Activated CD4-positive, alpha-beta T cell treated with anti-CD3 and anti-CD28 coated beads, Interleukin-2, Interleukin-6, amounts not matched to agents 100 ng/mL and 50 ng/mL, durations not matched to agents 16 hours and 8 hours (primary cell): ENCODE measurements at places on chromosomes 7 and 10.
A peak's percentile ranks its signal among the peaks of the same experiment; 100 is the strongest.

GRCh38 chr10:43981232-43981631 lies 332.6 kb upstream of the ZNF32 start:
- DNase-seq: no peak

DNA sequence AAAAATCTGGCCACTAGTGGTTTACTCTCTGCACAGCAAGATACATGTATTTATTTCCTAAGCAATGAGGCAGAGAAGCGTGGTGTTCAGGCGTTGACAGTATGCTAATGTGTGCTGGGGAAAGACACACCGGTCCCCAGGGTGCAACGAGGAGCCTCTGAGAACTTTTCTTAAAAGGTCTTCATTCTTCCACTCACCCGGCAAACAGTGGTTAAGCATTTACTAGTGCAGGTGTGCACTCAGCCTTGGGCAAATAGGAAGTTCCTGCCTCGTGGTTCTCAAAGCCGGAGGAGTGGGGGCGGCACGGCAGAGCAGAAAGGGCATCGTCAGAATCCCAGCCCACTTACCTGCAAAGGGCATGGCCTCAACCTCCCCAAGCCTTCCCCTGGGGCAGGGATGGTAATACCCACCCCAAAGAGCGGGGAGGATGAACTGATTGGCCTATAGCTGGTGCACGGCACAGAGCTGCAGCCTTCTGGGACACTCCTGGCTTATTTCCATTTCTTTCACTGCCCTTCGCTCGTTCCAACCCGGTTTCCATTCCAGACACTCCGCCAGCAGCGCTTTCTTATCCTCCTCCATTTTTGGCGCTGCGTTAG lies 184.3 kb upstream of the CTBP2 start:
- no peak for DNase-seq

DNA sequence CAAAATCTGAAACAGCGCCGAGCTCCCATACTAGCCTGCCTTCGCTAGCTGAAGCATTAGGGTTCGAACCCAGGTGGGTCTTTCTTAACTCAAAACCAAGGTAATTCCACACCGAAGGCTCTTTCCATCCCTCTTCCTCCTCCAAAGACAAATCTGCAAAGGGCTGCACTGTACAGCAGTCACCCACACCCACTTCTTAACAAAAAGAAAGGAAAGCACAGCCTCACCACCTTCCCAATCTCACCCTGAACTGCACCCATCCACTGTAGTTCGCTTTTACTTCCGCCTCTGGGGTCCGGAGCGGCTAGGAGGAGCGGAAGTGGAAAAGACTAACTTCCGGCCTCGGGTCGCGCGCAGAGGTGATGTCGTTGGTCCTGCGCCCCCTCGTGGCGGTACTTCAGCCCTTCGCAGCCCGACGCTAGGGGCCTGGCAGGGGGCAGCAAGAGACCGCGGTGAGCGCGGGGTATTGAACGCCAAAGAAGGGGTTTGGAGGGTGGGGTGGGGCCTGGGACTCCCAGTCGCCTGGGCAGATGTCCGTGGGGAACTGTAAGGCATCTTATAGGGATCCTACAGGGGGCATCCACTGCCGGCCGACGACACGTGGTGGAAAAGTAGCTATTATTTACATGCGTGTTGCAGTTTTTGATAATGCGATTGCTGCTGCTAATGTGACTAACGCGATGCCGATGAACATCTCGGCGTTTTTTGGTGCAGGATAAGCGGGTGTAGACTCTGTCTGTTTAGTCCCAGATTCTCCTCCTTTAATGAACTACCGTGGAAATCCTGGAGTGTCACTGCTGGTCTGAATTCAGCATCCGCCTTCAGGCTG lies at the start of gene MTERF1:
Gene MTERF1 (minus strand): TSS at position 290 of the 829 bp plus-strand sequence. CDS start 619 bp downstream, outside the sequence.
- peak; percentile 95 for DNase-seq

- DNase-seq: no peak
Observed at GRCh38 chr10:89992575-89992974, 291.2 kb downstream of the KIF20B start.

GRCh38 chr7:44771358-44771757 lies 22.7 kb downstream of the ZMIZ2 start:
- no peak for DNase-seq

DNA sequence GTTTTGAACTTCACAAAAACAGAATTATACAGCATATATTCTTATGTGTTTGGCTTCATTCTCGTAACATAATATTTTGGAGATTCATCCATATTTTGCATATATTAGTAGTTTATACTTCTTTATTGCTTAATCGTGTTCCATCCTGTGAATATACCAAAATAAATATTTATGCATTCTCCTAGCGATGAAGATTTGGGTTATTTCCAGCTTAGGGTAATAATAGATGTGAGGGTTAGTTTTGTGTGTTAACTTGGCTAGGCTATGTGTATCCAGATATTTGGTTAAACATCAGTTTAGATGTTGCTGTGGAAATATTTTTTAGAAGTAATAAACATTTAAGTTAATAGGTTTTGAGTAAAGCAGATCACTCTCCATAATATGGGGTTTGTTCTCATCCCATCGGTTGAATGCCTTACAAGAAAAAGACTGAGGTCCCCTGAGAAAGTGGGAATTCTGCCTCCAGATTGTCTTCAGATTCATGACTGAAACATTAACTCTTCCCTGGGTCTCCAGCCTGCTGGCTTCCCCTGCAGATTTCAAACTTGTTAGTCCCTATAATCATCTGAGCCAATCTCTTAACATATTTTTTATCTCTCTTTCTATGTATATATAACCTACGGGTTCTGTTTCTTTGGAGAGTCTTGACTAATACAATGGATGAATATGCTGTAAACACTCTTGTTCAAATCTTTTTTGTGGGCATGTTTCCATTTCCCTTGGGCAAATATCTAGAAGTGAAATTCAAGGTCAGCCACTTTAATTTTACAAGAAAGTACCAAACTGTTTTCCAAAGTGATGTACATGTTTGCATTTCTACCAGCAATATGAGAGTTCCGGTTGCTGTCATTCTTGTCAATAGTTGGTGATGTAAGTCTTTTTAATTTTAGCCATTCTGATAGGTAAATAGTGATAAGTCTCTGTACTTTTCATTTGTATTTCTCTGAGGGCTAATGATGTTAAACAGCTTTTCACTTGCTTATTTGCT lies 48.7 kb downstream of the PDK4 start:
- DNase-seq: no peak

DNA sequence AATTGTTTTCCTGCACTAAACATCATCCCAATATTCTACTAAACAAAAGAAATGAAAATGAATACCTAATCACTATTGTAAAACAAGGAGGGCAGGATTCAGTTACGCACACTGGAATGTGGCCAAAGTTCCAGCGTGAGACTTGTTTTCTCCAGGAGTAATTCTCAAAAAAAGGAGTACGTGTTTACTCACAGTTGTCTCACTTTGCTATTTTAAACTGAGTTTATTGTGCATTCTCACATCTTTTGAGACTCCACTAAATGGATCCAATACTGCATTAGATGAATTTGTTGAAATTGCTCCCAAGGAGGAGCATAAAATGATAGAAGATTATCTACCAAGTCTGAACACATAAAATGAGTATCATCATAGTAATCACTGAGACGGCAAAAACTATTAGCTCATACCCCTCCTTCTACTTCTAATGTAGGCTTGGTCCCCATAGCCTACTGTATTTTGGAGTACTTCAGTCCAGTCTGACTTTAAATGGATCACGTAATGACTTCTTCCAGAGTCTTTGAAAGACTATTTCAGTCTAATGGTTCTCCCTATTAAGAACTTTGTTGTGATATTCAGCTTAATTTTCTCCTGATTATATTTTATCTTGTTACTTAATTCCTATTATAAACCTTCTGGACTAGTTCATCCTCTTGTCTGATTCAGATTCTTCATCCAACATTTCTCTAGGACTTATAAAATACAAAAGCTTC lies 3.8 kb downstream of the GRM3 start:
- no peak for DNase-seq

DNA sequence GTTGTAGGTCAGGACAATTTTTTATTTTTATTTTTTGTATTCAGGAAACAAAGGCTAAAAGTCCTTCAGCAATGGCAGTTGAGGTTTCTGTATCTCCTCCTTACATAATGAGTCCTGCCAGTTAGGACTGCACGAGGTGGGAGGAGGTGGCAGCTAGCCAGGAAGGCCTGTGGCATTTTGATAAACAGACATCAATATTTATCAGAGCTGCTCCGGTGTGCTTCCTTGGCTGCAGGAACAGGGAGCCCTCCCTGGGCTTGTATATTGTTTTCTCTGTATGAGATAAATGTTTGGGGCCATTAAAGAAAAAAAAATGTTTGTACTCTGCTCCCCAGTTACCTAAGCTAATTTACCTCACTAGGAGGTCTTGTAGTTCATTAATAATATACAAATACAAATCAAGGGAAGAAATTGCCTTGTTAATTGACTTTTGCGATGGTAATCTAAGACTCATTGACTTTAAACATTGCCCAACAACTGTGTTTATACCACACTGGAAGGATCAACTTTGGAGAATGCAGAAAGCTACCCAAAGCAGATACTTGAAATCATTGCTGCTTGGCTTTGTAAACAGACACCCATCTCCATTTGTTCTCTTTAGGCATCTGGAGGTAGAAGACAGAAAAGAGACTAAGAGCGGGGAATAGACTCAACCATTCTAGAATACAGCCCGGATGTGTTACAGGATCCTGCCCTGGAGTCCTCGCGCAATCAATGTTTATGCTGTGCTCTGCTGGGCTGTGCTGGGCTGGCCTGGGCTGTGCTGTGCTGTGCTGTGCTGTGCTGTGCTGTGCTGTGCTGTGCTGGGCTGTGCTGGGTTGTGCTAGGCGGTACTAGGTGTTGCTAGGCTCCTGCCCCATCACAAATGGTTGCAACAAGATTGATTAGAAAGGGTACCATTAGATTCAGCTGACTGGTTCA lies 36.5 kb upstream of the PDZD8 start:
- no peak for DNase-seq

- DNase-seq: no peak
Observed at GRCh38 chr10:75403939-75404814, 2.6 kb upstream of the ZNF503 start.

DNA sequence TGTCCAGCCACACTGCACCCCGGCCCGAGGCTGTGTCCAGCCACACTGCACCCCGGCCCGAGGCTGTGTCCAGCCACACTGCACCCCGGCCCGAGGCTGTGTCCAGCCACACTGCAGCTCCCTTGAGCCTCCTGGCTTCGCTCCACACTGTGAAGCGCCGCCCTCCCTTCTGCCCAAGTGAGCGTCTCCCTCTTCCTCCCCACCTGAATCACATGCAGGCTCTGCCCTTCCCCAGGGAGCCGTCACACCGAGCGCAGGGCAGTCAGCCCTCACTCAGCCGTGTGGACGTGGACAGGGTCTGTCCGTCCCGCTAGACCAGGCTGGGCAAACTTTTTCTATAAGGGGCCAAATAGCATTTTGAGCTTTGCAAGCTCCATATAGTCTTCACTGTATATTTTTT lies 27.6 kb downstream of the CFAP46 start:
- no peak for DNase-seq

DNA sequence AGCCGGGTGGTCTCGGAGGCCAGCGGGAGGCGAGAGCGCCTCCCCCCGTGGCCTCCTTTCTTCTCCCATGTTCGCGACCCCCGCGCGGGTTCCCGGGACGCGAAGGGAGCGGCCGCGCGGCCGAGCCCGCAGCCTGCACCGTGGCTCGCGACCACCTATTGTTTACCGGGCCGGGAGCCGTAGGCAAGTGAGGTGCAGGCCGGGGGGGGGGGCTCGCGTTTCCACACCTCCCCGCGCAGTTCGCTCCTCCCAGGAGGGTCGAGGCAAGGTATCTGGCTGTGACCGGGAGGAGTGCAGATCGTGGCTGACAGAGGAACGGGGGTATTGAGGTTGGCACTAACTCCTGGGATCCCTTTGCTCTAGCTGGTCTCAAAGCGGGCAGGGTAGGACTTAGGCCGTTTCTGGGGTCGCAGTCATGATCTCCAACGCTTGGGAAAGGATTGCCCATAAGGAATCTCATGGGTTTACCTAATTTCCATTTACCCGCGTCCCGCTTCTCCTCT lies 734 bp downstream of the PTPN12 start:
- DNase-seq: peak; percentile 18

DNA sequence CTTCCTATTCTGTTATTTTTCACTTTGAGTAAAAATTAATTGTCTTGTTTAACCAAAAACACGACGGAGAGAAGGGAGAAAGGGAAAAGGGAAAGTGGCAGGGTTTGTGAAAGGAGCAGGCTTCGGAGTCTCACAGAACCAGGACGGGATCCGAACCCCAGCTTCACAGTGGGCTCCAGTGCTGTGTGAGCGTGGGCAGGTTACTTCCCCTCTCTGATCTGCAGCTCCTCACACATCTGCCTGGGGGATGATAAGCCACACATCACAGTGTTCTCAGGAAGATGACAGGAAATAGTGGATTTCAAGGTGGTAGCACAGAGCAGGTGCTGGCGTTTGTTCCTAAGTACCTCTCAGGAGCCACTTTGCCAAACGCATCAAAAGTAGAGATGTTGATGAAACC lies 94.2 kb upstream of the GPR26 start:
- DNase-seq: no peak

GRCh38 chr7:85226361-85227085 lies 39.7 kb upstream of the SEMA3D start:
- DNase-seq: no peak

DNA sequence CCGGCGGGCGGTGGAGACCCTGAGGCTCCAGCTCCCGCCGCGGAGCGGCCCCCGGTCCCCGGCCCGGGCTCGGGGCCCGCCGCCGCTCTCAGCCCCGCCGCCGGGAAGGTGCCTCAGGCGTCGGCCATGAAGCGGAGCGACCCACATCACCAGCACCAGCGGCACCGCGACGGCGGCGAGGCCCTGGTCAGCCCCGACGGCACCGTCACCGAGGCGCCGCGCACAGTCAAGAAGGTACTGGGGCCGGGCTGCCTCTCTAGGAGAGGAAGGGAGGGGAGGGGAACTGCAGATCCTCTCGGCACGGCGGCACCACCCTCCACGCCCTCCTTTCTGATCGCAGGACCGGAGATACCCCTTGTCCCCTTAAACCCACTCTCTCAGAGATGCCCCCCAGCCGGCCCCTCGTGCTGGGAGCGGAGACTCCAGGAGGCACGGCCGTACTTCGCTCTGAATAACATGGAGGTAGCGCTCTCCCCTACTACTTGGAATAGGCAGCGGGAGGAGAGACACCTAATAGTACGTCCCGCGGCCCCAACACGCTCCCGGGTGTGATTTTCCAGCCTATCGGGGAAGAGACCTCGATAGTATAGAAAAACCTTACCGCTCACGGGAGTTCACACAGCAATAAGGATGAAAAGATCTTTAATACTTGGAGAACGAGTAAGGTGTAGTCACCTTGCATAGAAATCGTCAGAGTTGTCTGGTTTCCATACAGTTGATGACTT lies 538 bp downstream of the AHCYL2 start:
- DNase-seq: peak; percentile 60

DNA sequence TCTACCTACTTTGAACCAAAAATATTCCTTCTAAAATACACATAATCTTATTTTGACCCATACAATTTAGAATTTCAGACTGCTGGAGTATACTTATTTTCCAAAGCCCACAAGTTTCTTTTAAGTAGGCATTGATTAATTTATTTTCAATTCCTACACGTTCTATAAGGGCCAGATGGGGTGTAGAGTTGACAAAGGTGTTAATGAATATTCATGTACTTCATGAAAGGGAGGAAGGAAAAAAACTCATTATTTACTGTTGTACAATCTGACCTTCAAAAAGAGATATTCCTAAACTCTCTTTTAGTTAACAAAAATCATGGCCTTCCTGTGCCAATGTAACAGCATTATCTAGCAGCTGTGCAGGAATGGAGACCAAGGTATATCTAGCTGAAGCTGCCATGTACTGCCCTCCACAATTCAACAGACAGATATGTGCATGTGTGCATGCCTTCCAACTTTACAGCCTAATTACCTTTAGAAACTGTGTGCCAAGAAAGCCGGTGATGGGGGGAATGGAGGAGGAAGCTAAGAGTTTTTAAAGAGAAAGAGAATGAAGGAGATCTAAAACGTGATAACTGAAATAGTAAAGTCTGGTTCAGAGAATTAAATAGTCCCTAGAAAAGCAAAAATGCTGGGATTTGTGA lies 108.9 kb downstream of the UPF2 start:
- DNase-seq: no peak
